Thyroid gland (tissue), 4 donors: ENCODE measurements at places on chromosomes 13 and 19. TPM values are rescaled to one million over a fixed set of nuclear protein-coding genes. Genes with fewer than 3 reads are reported as not detected.

DNA sequence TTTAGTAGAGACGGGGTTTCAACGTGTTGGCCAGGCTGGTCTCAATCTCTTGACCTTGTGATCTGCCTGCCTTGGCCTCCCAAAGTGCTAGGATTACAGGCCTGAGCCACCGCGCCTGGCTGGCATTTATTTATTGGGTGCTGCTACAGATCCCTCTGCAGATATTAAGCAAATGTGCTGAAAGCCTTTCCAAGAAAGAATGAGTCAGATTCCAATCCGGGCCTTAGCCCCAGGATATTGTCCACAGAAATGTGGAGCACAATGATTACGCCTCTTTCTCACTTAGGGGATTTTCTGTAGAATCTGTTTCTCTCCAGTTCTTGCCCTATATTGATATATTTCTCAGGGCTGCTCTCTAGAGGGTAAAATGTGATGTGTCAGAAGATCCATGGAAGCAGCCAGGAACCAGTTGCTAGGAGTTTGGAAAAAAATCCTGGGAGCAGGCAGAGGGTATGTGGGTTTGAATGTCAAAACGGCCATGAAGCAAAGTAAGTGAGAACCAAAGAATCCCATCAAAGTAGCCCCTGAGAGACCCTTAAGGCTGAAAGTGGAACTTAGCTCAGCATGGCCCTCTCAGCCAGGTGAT, 24.8 kb upstream of the IGFL4 start:
- H3K4me3 ChIP-seq, result no peak overlapping the region
- no peaks in the 10 kb centered on the region for H3K36me3 ChIP-seq
- DNase-seq, result no peak
- H3K27me3 ChIP-seq, result no peaks in the 10 kb centered on the region
- H3K4me1 ChIP-seq, result no peaks in the 10 kb centered on the region

DNA sequence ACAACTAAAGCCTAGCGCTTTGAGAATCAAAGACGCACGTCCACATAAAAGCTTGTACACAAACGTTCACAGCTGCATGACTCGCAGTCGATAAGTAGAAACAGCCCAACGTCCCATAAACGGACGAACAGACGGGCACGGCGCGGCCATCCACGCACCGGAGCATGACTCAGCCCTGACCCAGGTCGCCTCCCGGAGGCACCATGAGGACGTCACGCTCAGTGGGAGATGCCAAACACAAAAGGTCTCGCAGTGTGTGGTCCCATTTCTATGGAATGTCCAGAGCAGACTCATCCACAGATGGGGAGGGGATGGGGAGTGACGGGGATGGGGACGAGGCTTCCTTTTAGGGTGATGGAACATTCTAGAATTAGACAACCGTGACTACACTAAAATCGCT, 9.4 kb downstream of the POLRMT start:
- no peak for DNase-seq
- H3K27me3 ChIP-seq, result no peaks in the 10 kb centered on the region
- H3K4me3 ChIP-seq, result no peak overlapping the region
- peaks cover 56% of the 10 kb centered on the region for H3K36me3 ChIP-seq

DNA sequence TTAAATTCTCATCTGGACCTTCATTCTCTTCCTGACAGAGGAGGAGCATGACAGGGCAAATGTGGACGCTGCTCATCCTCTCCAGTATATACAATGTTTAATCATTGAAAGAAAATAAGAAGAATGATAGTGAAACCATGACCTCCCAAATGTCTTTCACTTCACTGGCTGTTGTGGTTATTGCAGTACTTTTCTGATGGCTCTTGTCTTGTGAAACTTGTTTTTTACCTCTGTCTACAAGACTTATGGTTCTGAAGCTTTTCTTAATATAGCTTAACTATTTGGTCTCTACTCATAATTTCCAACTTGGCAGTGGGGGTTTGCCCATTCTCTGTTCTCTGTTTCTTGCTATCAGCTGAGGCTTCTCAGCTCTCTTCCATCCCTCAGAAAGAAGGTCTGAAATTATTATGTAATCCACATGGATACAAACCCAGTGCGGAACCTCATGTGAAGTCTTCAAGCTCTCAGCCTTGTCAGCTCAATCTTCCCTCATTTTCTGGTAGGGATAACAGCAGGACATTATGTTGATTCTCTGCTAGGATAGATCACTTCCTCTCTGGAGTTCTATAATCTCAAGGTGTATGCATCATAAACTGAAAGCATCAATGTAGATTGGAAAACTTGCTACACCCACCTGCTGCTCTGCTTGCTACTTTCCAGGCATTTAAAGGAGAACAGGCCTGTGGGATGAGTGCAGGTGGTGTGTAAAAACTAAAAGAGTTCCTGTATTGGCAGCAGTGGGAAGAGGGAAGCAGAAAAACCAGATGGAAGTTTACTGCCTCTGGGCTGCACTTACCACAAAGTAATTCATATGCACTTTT, 250.3 kb upstream of the HTR2A start:
- H3K4me1 ChIP-seq, result peaks cover 5% of the 10 kb centered on the region
- no peak for DNase-seq
- H3K36me3 ChIP-seq, result no peaks in the 10 kb centered on the region
- no peak overlapping the region for H3K27ac ChIP-seq
- H3K27me3 ChIP-seq, result no peaks in the 10 kb centered on the region

COL4A2 gene
- total RNA-seq, result 145 TPM

DNA sequence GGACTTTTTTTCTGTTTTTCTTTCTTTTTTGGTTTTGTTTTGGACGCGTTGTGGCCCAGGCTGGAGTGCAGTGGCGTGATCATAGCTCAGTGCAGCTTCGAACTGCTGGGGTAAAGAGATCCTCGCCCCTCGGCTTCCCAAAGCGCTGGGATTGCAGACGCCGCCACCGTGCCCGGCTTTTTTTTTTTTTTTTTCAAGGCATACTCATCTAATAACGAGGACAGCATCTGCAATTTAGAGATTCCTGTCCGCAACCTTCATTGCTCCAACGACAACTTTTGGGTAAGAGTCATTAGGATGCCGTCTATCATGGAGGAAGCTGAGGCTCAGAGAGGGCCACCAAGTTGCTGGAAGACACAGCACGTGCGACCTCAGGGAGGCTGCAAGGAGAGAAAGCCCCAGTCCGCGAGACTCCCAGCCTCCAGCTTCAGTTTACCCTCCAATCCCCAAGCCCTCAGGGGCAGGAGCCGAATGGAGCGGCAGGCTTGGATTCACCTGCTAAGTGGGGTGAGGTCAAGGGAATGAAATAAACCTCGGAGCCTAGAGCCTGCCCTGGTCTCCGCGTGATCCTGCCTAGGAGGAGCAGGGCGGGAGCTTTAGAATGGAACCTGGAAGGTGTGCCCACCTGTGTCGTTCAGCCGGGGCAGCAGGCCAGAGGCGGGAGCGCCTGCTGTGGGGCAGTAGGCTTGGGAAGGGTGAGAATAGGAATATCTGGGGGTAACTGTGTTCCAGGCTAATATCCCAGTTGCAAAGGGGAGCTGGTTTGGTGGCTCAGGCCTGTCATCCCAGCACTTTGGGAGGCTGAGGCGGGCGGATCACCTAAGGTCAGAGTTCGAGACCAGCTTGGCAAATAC, 676 bp upstream of the POLRMT start:
- H3K4me3 ChIP-seq, result peak overlapping the region; percentile 90
- H3K27ac ChIP-seq, result no peak overlapping the region
- peaks cover 5% of the 10 kb centered on the region for H3K36me3 ChIP-seq
- H3K27me3 ChIP-seq, result no peaks in the 10 kb centered on the region
- peaks cover 18% of the 10 kb centered on the region for H3K4me1 ChIP-seq

PCP2 gene
- total RNA-seq, result 1.1 TPM

DNA sequence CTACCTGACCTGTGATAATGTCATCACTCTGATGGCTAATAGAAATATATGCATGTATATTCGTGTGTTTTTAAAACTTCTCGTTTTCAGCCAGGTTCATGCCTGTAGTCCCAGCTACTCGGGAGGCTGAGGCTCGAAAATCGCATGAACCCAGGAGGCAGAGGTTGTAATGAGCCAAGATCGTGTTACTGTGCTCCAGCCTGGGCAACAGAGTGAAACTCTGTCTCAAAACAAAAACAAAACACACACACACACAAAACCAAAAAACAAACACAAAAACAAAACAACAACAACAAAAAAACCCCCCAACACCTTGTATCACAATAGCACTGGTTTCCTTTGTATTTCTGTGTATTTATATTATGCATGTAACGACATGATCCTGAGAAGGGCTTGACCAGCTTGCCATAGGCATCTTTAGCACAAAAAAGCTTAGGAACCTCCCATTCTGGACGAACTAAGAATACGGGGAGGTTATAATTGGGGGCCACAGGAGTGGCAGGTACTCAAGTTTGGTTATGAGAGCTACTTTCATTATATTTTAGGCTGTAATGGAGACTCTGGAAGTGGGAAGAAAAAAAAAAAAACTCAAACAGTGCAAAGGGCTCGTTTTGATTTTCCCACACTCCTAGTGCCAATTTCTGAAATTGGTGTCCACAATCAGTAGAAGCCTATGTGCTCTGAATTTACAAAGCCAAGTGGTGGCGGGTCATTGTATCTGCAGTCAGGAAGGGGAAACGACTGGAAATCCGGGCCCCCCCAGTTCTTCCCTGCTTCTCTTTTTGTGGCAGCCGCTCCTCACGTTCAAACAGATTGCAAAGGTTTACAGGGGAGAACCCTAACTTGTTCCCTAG, 1.2 kb upstream of the ACP7 start:
- H3K36me3 ChIP-seq, result no peaks in the 10 kb centered on the region
- H3K27ac ChIP-seq, result no peak overlapping the region

DNA sequence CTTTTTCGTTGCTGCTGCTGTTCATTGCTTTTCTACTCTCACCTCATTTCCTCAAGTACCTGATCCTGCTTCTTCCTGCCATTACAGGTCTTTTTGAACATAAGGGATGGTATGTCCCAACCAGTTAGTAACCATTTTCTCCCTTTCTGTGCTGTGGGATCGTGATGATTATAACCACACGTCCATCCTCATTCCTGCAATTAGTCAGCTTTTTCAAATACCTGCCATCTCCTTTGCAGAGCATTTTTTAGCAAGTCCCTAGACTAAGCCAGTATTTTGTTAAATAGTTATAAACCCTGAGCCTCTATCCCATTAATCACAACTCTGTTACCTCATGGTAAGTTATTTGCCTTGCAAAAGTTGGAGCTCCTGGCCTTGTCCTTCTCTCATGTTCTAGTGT, 109.2 kb downstream of the FNDC3A start:
- H3K4me3 ChIP-seq, result no peak overlapping the region
- no peaks in the 10 kb centered on the region for H3K36me3 ChIP-seq
- DNase-seq, result no peak

- H3K4me1 ChIP-seq, result peaks cover 21% of the 10 kb centered on the region
- peak within 1 kb of the TSS; percentile 89 for H3K27ac ChIP-seq
- H3K36me3 ChIP-seq, result peaks cover 24% of the 10 kb centered on the region
- peak within 1 kb of the TSS; percentile 89 for H3K4me3 ChIP-seq
Measured at GRCh38 chr19:42075616-42076379, at the start of gene ZNF574. Gene ZNF574, plus strand, starts transcription at chr19:42076166. Its CDS starts 2,441 bp downstream, at chr19:42078607.
